ENCODE measurements at places on chromosomes 4 and X.

GRCh38 chr4:15654593-15655222, 449 bp downstream of the FBXL5 start:
- DNase-seq, result peak; percentile 34

DNA sequence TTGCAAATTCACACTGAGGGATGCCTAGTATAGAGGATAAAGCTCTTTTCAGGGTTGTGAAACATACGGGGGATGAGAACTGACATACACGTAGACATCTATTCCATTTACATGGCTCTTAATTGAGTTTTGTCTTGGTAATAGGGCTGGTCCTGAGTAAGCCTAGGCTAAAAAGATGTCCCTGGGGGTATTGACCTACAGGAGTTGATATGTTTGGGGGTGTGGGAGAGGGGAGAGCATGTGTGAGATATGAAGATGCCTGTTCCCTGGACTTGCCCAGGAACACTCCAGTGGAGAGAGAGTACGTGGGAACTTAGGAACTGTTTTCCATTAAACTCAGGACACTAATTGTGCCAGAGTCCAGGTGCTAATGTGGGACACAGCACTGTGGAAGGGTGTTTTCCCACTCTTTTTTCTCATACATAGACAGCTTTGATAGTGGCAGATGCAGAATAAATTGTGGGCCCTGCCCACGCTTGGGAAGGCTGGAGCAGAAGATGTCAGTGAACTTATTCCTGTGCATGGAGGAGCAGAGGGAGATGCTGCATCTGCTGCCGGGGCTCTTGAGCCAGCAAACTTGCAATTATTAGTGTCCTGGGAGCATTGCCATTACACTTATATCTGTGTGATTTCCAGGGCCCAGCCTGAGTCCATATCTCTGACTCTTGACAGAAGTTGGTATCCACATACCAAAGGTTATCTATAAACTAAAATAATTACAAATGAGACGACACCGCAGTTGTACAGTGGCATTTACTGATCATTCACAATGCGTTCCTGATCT, 20.7 kb downstream of the SYNPO2 start:
- DNase-seq, result no peak

DNA sequence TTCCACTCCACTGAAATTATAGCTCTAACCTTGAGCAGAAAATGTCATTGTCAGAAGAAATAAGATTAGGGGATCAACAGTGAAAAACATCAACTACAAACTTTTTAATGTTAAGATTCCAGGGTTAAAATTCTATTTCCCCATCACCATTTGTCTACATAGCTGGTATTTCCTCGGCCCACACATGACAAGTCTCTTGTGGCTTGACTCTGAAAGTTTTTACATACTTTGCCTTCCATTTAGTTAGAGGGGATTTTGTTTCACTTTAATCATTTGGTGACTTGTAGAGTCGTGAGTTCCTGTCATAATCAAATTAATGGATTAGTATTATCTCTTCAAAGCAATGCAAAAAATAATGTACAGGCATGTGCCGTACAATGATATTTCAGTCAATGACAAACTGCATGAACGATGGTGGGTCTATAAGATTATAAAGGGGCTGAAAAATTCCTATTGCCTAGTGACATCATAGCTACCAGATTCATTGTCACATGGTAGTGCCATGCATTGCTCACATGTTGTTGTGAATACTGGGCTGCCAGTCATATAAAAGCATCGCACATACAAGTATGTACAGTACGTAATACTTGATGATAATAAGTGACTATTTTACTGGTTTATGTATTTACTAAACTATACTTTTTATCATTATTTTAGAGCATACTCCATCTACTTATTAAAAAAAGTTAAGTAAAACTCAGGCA, 72.0 kb downstream of the ING2 start:
- no peak for DNase-seq

DNA sequence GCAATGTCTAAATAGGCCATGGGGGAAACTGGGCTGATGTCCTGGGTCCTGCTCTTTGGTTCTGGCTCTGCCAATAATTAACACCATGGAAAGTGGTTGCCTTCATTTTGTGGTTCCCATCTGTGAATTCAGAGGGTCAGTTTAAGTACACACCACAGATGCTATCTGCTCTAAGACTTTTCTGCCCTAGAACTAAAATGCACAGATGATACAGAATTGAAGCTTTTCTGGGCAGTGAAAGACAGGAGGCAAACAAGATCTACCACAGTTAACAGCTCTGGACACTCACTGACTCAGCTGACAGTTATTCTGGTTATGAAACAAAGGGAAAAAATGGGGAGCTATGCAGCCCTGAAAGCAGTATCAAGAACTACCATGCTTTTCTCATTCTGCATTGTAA, 37.3 kb downstream of the APBB2 start:
- DNase-seq, result peak; percentile 79

DNA sequence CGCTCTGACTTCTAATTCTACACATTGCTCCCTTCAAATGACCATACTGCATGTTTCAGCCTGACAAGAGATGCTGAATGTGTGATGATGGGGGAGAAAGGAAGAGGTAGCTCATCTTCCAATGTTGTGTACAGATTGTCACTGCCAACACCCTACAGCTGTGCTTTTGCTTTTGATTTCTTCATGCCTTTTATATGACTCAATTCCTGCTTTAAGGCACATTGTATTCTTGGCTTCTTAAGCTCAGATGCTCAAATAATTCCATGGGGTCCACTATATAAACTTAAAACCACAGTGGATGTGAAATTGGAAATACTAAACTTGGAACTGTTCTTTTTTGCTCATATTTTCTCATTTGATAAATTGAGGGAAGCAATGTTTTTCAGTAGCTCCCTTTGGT, 183.2 kb upstream of the WDFY3 start:
- DNase-seq, result peak; percentile 69

GRCh38 chr4:76518241-76518640, 83.2 kb downstream of the SHROOM3 start:
- no peak for DNase-seq

- DNase-seq, result no peak
These were observed 76.3 kb downstream of the SHROOM2 start for GRCh38 chrX:9862525-9862924.

- DNase-seq, result no peak
These were observed 47.5 kb upstream of the NDP start for GRCh38 chrX:44020693-44021092.

GRCh38 chrX:38678821-38679220, 117.5 kb downstream of the TSPAN7 start:
- DNase-seq, result no peak

Measured in fibroblast of pulmonary artery (primary cell).